AG04449 (cell line): ENCODE measurements at places on chromosomes 2 and 18.

DNA sequence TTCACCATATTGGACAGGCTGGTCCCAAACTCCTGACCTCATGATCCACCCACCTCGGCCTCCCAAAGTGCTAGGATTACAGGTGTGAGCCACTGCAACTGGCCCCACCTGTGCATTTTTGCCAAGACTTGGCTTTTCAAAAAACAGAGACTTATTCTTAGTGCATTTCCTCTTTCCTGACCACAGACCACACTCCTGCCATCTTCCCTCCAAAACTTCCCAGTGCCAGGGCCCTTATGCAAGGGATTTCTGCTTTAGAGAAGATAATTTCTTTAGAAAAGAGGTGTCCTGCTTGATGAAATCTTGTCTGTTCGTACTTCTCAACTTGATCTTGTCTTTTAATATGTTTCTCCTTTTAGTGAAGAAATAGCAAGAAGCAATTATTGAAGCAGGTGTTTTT lies 98.8 kb upstream of the ZNF516 start:
- no peak for DNase-seq

GRCh38 chr2:12119841-12120240 lies 373.4 kb downstream of the LPIN1 start:
- no peak for DNase-seq

- no peak for DNase-seq
These were observed 312.2 kb downstream of the EN1 start for GRCh38 chr2:118535171-118535817.

- no peak for DNase-seq
These were observed 431.6 kb downstream of the MEIS1 start for GRCh38 chr2:66866331-66867062.

- DNase-seq = no peak
These were observed 571.1 kb upstream of the SOX11 start for GRCh38 chr2:5121121-5121520.
